ENCODE measurements at places on chromosomes 3 and 15. TPM values are rescaled to one million over a fixed set of nuclear protein-coding genes. Genes with fewer than 3 reads are reported as not detected.

Gene COL6A6
- not detected for total RNA-seq

Gene GOLGA8S
- total RNA-seq = not detected

Gene SLC27A2
- total RNA-seq = 0.16 TPM

Gene CHL1
- not detected for total RNA-seq

Gene PLSCR2
- 0.31 TPM for total RNA-seq

Gene ONECUT1
- total RNA-seq = not detected

Gene RGMA
- not detected for total RNA-seq

Gene PYGO1
- total RNA-seq = 0.32 TPM

Gene PLSCR4
- total RNA-seq = 693 TPM

Gene GPR27
- total RNA-seq = not detected

Gene SPESP1
- total RNA-seq = 2.8 TPM

Gene KCNH8
- total RNA-seq = under 0.01 TPM
